ENCODE measurements at places on chromosomes 3 and 15.

- no peak for DNase-seq
Measured at GRCh38 chr15:70777170-70777926, 14.0 kb upstream of the UACA start.

DNA sequence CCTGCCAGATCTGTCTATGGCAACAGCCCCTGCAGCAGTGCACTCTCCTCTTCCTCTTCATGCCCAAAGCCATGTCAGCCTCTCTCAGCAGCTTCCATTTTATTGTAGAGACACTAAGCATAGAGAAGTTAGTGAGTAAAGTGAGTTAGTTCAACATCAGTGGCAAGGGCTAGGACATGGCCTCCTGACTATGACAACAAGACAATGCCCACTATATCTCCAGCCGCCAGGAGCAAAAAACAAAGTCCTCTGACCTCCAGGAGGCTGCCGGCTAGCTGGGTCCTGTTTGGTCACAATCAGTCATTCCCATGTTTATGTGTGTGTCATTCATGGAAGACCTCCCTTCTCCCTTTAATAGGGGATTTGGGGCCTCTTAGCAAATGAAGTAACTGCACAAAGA, 14.9 kb downstream of the NR1I2 start:
- DNase-seq = no peak

- no peak for DNase-seq
Measured at GRCh38 chr3:126811530-126811929, 107.5 kb downstream of the CHCHD6 start.

DNA sequence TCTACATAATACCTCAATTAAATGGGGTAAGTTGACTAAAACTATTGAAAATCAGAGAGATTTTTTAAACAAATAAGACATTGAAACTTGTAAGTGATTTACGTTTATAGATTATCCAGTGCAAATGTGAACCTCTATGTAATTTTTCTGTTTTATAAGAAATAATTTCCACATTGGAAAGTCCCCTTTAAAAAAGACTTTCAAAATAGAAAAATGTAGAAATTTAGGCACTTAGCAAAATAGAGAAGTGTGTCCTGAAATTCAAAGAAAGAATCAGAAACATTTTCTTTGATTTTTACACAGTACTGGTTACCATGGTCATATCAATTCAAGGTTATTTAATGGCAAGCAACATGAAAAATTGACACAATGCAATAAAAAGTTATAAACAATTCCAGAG, 290.9 kb upstream of the GPR149 start:
- DNase-seq = no peak

- DNase-seq = no peak
Measured at GRCh38 chr15:81612631-81613030, 238.6 kb upstream of the TMC3 start.

GRCh38 chr3:126216416-126216815, 36.0 kb upstream of the ALDH1L1 start:
- no peak for DNase-seq

GRCh38 chr15:34890424-34890823, 79.1 kb downstream of the AQR start:
- no peak for DNase-seq

DNA sequence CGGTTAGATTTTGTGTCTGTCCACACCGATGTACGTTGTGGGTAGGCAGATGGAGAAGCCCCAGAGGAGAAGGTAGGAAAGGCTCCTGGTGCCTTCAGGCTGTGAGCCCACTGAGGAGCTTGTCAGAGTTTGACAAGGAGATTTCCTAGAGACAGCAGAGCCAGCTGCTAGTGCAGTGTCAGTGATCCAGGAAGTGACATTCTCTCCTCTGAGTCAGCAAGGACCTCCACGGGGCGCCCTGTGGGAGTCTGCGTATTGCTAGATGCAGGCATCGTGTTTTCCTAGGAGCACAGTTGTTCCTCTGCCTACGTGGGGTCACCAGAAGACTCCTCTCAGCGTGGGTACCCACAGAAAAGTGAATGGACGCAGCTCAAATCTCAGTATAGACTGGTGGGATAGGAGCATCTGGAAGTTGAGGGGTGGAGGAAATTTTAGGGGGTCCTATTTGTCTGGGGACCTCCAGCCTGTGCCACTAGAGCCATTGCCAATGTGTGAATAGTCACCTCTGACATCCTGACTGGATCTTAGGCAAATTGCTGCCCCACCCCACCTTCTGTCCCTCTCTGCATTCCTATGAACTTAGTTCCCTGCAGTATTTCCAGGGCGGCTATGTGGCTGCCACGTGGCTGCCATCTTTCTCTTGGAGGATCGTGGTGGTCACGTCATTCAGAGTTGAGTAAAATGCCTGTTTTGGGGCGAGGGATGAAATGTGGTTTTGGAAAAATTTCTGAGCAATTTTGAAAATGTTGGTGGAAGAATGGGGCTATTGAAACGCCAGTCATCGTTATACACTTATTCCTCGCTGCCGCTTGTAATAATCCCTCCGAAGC, 84.8 kb upstream of the KLHL25 start:
- DNase-seq = no peak

Measured in heart left ventricle (tissue), 16 donors.